ENCODE measurements at places on chromosomes 6 and 20. TPM values are rescaled to one million over a fixed set of nuclear protein-coding genes. Genes with fewer than 3 reads are reported as not detected.

The MTCH1 gene
- polyA plus RNA-seq, result 468 TPM

DNA sequence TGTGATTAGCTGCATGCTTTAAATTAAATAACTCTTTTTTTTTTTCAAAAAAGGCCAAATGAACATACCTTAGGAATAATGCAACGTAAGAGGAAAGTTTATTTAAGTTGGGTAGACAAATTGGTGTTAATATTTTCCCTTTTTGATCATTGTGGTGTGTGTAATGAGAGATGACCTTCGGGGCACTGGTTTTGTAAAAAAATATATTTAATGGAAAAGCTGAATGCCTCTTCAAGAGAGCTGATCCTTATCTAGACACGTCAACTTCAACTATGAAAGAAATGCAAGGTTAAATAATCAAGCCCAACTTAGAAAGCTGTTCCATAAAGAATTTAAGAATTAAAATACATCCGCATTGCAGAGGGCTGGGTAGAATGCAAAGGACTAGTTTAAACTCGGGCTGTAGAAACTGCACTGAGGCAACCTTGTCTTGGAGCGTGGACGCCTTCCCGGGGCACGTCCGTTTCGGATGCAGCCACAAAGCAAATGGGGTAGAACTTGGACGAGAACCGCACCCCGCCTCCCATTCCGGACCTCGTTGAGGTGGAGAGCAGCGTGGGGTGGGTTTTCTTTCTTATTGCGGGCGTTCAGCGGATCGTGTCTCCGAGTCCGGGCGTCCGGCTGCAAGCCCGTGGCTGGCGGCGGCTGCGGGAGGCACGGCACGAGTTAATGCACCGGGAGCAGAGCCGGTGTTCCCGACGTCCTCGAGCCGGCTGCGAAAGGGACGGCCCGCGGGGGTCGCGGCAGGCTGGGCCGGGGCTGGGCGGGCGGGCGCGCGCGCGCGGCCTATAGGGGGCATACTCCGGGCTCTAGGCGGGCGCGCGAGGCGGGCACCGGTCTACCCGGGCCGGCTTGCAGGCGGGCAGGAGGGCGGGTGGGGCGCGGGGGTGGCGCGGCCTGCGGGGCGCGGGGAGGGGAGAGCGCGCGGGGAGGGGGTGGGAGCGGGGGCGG lies 1.9 kb downstream of the JARID2 start:
- DNase-seq, result peak; percentile 72

GRCh38 chr6:62236784-62237183 lies 49.2 kb downstream of the KHDRBS2 start:
- DNase-seq, result no peak

The COX4I2 gene
- 6.3 TPM for polyA plus RNA-seq

GRCh38 chr6:24780206-24780605 lies 5.5 kb downstream of the GMNN start:
- DNase-seq, result no peak

DNA sequence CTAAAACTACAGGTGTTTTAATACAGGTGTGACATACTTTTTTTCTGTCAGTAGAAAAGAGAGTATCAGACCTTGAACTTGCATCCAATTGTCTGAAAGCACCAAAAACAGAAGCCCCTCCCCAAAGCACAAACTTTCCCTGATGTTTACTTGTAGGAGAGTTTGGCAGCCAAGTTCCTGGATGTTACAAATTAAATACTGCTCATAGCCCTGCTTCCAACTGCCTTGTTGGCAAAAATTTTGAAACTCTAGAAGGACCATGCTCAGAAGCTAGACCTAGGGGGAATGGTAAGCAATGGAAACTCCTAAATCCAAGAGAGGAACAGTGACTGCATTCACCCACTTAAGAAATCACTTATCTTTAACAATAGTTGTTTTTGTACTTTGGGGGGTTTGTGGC lies 17.0 kb upstream of the ARG1 start:
- no peak for DNase-seq

GRCh38 chr6:4323322-4323721 lies 187.9 kb upstream of the ECI2 start:
- DNase-seq, result no peak

- peak; percentile 31 for DNase-seq
Measured at GRCh38 chr6:34237316-34237721, 646 bp downstream of the HMGA1 start.

- no peak for DNase-seq
Measured at GRCh38 chr20:62578294-62578897, 63.9 kb upstream of the SLCO4A1 start.

GRCh38 chr20:34301587-34302311 lies 1.4 kb downstream of the AHCY start:
- no peak for DNase-seq

The FOXS1 gene
- 2.9 TPM for polyA plus RNA-seq

Measured in brain (organoid and tissue), 16 donors.